ENCODE measurements at places on chromosomes 13 and 19. TPM values are rescaled to one million over a fixed set of nuclear protein-coding genes. Genes with fewer than 3 reads are reported as not detected.

Gene KLK1
- not detected for total RNA-seq

Gene COX6B2
- 0.30 TPM for total RNA-seq

Gene FAM216B
- total RNA-seq = not detected

Gene TMC4
- total RNA-seq = 0.17 TPM

Gene PGPEP1
- total RNA-seq = 8.7 TPM

Gene MEX3D
- total RNA-seq = 50.9 TPM

Gene IGFL2
- not detected for total RNA-seq

Gene OSCAR
- under 0.01 TPM for total RNA-seq

Gene TEX26
- 0.30 TPM for total RNA-seq

Gene KIR2DL1
- total RNA-seq = not detected

Gene ADAMTSL5
- 2.0 TPM for total RNA-seq

Gene B3GNT8
- 3.5 TPM for total RNA-seq

Gene EDDM13
- total RNA-seq = not detected

Gene ZNF284
- total RNA-seq = 0.74 TPM

Gene SEMA6B
- total RNA-seq = 0.45 TPM

Gene IRGC
- total RNA-seq = not detected

Gene KCTD12
- 15.0 TPM for total RNA-seq

Gene SHANK1
- 1.8 TPM for total RNA-seq

Gene KLHL1
- not detected for total RNA-seq

Gene KCNC3
- total RNA-seq = not detected

Gene POGLUT2
- 24.0 TPM for total RNA-seq

Gene CASP14
- total RNA-seq = not detected

Gene OR7D2
- not detected for total RNA-seq

Gene RBM26
- 18.8 TPM for total RNA-seq

Gene ZNF93
- 11.4 TPM for total RNA-seq

Gene PABPC3
- under 0.01 TPM for total RNA-seq

Gene FFAR1
- not detected for total RNA-seq

Gene C19orf85
- total RNA-seq = not detected

Gene ZNF563
- 2.4 TPM for total RNA-seq

Gene SYNGR4
- not detected for total RNA-seq

Gene CATSPERD
- not detected for total RNA-seq

Gene HS6ST3
- total RNA-seq = under 0.01 TPM

Gene CTXN1
- 3.4 TPM for total RNA-seq

Gene ZNF285
- total RNA-seq = 1.5 TPM

Gene CBLC
- 1.9 TPM for total RNA-seq

Gene OLFM2
- total RNA-seq = not detected

Gene CXCL17
- not detected for total RNA-seq

Gene PSG1
- total RNA-seq = not detected

Gene ZNF229
- 2.7 TPM for total RNA-seq

Gene RETN
- total RNA-seq = not detected

Gene DIRAS1
- 0.34 TPM for total RNA-seq

Gene SLC25A41
- not detected for total RNA-seq

Gene CGB5
- total RNA-seq = not detected

Gene LYPD5
- 0.89 TPM for total RNA-seq

Gene RASA3
- total RNA-seq = 25.3 TPM

Gene TEX101
- total RNA-seq = not detected

Gene ARHGAP33
- 6.5 TPM for total RNA-seq

Gene PSPC1
- total RNA-seq = 29.1 TPM

Gene NPAS1
- total RNA-seq = 0.34 TPM

Data from bronchus fibroblast of lung (primary cell).